H1 (cell line): ENCODE measurements at places on chromosomes 3 and 15. TPM values are rescaled to one million over a fixed set of nuclear protein-coding genes. Genes with fewer than 3 reads are reported as not detected.

DNA sequence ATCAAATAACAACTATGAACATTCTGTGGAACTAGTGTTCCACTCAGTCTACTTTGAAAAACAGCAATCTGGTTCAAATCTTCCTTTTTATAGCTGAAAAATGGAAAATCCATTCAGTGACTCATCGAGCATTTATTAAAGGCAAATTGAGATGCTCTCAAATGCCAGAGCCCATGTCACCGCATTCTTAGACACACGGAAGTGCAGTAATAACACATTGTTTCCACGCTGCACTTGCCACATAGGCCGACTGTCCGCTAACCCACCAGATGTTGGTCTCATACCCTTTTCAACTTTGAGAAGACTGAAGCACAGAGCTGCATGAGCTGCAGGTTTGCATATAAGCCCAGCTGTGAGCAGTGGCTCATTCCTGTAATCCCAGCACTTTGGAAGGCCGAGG lies 95.9 kb downstream of the TMEM266 start:
- no peak for DNase-seq

Gene LRRC31
- not detected in 2 replicates for total RNA-seq

- no peak for DNase-seq
These were observed 13.1 kb upstream of the ANP32A start for GRCh38 chr15:68833700-68834331.

Gene CHRNA7
- total RNA-seq: 7.5 and 9.1 TPM in 2 replicates

DNA sequence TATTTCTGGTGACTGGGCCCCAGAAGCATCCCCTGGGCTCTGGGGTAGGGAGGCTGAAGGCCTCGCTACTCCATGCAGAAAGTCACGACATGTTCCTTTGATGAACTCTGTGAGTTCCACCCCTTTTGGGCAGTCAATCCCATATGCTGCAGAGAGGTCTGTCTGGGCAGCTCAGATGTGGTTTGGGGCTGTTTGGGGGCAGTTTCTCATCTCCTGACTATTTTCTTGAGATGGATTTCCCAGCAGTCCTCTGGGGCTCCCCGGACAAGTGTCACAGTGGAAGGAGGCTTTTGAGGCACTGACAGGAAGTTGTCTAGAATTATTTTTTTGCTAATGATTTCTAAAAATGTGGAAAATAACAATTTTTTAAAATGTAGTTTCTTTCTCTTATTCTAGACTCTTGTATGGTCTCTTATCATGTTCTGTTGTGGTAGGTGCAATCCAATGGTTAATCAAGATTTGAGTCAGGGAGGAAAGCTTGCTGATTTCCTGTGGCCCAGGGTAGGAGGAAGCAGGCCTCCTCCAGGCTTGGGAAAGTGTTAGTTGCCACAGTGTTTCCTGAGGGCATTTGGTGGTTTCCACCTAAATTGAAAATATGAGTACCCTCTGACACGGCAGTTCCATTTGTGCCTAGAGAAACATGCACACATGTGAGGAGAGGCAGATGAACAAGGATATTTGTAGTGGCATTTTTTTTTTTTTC lies 19.9 kb upstream of the TATDN2 start:
- DNase-seq: no peak

Gene SERPINI1
- 5.6 and 9.9 TPM in 2 replicates for total RNA-seq

Gene TNFSF10
- not detected in 2 replicates for total RNA-seq
